Stimulated activated CD4-positive, alpha-beta T cell treated with anti-CD3 and anti-CD28 coated beads, Interleukin-15, amount 100 ng/mL, for 1 hour (primary cell): ENCODE measurements at places on chromosomes 12 and 14.

DNA sequence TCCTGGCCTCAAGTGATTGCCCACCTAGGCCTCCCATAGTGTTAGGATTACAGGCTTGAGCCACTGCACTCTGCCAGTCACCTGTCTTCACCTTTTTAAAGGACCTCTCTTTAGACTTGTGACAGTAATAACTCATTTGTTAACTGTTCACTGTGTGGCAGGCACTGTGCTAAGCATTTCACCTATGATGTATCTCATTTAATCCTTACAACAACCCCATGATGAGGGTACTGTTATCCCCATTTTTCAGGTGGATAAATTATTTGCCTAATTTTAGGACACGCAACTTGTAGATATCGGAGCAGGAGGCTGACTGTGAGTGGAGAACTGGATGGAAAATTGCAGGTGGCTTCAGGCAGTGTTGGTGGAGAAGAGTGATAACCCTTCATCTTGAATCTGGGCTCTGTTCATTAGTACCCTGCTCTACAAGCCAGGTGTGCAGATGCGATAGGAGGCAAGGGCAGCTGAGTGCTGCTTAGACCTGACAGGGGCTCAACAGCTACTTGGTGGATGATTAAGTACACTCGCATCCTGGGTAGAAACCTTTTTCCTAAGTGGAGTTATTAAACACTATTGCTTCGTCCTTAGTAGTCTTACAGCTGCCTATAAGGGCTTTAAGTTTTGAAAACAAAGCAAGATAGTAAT is 2.7 kb downstream of the TCTN1 start:
- no peak for DNase-seq

DNA sequence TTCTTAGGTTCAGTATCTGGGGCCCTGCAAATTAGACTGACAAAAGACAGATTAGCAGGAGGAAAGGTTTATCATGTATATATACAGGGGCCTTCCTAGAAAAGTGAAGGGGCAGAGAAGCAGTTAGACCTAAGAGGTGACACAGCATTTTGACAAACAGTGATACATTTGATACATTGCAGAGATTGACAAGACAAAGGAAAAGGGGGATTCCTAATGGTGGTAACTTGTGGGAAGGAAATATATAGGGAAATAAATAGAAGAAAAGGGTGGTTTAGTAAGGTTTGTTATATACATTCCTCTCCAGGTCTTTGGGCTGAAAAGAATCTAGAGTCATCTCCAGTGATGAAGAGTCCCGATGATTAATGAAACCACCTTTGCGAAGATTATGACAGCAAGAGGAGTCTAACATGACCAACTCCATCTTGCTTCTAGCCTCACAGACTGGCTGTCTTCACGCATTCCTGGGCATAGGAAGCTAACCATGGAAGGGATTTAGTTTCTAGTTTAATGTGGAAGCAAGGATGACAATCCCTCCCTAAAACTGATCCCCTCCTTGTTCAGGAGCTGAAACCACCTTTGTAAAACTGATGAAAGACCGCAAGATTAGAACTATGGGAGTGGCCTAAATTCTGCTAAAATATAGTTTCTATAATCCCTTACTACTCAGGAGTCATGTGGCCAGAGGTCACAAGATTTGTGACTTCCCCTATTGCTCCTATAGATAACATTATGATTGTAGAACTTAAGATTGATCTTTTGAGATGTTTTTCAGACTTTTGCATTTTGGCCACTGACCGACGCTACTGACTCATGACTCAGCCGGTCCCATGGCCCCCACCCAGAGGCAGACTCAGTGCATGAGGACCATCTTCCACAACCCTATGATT is 31.1 kb upstream of the CPM start:
- no peak for DNase-seq

DNA sequence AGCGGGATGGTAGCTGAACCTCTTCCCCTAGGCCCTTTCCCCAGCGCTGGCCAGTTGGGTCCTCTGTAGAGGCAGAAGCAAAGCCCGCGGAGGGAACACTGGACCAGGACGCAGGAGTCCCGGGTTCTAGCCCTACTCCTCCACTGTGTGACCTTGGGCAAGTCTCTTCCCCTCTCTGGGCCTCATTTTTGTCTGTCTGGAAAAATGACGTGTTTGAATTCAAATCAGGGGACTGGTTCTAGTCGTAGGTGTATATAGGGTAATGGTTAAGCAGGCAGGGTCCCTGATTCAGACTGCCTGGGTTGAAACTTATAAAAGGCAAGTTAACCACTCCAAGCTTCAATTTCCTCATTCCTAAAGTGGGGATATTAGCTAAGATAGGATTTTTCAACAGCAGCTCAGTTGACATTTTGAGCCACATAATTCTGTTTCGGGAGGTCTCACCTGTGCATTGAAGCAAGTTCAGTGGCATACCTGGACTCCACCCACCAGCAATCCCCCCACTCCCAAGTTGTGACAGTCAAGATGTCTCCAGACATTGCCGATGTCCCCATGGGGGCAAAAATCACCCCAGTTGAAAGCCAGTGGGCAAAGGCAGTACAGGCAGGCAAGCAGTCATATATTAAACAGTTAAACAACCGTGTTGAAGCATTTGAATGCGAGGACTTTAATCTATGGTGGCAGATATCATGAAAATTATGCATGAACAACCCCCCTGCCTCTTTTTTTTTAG is 899 bp downstream of the TPCN1 start:
- DNase-seq = no peak

- DNase-seq = no peak
These were observed 47.7 kb upstream of the CMKLR1 start for GRCh38 chr12:108386709-108387360.

DNA sequence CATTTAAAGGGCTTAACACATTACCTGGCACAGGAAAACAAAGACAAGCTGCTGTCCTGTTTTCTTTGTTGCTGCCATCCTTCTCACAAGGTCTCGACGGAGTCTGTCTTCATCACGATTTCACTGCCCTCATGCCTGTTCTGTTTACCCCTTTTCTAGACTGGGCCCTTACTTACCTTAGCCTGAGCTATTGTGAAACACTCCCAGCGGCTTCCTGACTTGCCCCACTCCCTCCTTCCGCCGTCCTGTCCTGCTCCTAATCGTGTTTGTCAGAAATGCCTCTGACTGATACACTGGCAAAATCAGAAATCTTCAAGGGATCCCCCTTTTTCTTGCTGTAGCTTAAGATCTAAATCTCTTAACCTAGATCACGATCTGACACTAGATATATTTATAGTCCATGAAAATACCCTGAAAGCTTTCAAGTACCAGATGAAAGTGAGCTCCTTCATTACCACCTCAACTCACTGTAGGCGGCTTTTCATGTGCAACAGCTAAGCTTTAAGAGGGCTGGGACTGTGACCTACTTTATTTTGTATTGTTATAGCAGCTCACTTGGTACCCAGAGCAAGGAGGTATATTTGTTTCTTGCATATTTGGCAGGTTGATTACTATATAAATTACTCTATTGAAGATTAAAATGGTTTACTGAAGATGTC is 32.1 kb downstream of the TECPR2 start:
- no peak for DNase-seq

DNA sequence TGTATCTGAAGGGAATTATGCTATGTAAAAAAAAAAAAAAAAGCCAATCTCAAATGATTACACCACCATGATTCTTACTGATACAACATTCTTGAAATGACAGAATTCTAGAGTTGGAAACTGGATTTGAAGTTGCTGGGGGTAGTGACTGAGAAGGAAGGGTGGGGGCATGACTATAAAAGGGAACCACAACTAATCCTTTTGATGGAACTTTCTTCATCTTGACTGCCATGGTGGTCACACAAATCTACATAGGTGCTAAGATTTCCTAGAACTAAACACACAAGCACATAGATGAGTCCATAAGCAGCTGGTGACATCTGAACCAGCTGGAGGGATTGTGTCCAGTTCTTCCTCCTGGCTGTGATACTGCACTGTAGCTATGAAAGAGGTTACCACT is 51.4 kb downstream of the CLMN start:
- DNase-seq = no peak

DNA sequence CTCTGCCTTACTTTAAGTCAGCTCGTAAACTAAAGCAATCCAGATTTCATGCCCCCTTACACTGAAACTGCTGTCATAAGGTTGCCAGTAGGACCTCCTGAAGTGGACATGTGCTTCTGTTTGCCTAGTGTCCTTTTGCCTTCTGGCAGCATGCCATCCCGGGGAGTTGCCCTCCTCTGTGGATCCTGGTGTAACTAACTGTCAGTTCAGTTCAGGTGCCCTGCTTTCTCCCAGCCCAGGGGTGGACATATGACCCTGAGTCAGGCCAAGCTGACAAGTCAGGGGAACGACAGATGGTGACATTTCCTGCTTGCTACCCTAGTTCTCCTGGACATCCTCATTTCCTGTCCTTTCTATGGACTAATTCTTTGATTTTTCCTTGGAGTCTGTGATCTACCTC is 25.6 kb downstream of the AKAP6 start:
- DNase-seq = no peak

DNA sequence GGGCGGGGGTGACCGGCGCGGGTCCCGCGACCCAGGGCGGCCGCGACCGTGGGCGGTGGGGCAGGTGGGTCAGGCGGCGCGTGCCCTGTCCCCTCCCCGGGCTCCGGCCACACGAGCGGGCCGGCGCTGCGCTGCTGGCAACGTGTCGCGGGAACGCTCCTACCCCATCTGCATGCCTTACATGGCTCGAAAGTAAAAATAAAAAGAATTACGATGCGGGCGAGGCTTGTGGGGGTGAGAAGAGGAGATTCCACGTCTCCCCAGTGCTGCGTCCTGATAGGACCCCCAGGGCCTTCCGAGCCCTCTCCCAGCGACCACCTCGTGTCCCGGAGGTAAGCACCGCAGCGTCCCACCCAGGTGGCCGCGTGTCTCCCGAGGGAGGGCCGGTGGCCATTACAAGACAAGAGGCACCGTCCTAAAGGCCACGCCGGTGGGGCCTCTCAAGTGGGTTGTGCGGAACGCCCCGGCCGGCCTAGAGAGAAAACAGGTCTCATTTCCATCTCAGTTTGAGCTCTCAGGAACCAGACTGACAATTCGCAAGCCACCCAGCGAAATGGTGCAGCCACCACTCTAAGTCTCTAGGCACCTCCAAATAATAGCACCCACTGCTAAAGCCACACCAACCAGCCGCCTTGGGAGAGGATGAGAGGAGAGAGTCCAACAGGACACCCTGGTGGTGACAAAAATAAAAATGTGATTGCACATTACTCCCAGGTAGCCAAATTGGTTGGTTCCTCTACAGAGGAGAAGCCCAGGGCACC is 612 bp upstream of the FOXN3 start:
- DNase-seq = peak; percentile 36

DNA sequence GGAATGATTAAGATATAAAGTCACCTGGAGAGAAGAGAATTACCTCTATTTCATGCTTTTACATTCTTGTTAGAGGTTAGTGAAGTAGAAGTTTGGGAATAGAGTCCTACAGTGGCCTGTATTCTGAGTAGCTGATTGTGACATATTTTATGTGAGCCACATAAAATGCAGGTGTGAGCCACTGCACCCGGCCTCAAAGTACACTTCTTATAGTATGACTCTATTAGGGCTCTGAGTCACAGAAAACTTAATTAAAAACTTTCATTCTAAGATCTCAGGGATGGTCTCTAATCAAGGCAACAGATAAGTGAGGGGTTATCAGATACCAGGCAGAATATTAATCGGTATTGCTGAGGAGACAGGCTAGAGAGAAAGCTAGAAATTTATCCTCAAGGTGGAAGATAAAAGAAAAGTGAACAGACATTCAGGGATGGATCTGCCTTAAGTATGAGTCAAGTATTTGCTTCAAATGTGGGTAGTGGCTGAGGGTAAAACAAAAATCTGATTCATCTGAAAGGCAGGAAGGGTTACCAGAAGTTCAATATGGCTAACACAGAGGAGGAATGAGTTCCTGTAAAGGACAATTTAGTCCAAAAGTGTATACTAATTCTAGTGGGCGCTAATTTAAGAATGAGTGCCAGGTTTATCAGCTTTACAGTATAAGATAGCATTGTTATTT is 5.5 kb upstream of the G2E3 start:
- no peak for DNase-seq

GRCh38 chr12:67786086-67786485 is 137.5 kb downstream of the DYRK2 start:
- DNase-seq = no peak

DNA sequence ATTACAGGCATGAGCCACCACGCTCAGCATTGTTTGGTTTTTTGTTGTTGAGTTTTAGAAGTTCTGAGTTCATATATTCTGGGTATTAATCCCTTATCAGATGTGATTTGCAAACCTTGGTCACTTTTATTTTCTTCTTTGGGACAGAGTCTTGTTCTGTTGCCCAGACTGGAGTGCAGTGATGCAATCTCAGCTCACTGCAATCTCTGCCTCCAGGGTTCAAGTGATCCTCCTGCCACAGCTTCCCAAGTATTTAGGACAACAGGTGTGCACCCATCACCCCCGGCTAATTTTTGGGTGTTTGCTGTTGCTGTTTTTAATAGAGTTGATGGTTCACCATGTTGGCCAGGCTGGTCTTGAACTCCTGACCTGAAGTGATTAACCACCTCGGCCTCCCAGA is 11.8 kb downstream of the USP30 start:
- no peak for DNase-seq

DNA sequence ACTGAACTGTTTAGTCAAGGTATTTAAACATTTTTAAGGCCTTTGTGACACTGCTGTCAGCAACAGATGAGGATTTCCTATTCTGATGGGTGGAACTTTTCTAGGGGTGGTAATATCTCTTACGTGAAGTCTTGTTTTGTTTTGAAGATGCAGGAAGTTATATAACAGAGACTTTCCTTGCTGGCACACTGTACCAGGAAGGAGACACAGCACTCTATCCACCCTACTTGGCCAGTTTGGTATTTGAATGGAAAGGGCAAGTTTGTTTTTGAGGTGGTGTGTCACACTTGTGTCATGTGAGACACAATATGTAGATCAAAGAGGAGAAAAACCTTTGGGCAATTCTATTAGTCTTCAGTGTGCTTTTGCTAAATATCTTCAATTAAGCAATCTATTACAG is 51.6 kb upstream of the SRP54 start:
- DNase-seq = no peak

GRCh38 chr14:22598896-22599244 is 770 bp downstream of the ABHD4 start:
- DNase-seq = no peak

DNA sequence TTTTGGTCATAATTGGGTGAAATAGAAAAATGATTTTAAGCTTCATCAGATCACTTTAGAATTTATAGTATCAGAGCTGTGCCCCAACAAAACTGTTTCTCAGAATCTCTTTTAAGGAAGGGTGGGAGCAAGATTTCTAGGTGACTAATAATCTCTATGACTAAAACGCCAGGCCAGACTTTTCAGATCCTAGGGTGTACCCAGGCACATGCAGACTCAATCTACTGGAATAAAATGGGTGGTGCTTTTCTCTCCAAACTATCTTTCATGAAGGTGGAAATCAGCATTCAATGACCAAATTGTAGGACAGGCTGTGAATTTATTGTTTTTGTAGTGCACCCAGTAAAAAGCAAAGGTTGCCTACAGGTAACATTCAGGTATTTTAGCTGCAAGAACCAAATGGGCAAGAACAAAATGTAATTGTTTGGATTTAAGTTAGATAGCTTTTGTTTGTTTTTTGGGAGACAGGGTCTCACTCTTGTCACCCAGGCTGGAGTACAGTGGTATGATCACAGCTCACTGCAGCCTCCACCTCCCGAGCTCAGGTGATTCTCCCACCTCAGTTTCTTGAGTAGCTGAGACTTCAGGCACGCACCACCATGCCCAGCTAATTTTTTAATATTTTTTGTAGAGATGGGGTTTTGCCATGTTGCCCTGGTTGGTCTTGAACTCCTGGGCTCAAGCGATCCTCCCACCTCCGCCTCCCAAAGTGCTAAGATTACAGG is 49.5 kb downstream of the PPP2R5C start:
- no peak for DNase-seq

- DNase-seq = no peak
These were observed 86.2 kb upstream of the VASH1 start for GRCh38 chr14:76675046-76675445.
